ENCODE measurements at places on chromosomes 1 and 21.

DNA sequence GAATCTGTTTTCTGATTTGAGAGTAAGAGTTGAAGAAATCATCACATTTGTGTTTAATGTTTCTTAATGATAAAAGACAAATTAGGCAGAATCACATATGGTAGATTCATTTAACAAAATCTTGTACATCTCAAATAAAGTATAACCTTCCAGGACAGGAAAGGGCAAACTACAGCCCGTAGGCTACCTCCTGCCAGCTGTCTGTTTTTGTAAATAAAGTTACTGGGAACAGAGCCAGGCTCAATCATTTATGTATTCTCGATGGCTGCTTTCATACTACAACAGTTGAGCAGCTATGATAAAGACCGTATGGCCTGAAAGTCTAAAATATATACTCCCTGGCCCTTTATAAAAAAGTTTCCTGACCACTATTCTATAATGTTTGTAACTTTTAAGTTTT is 204.1 kb downstream of the COL24A1 start:
- DNase-seq = no peak

DNA sequence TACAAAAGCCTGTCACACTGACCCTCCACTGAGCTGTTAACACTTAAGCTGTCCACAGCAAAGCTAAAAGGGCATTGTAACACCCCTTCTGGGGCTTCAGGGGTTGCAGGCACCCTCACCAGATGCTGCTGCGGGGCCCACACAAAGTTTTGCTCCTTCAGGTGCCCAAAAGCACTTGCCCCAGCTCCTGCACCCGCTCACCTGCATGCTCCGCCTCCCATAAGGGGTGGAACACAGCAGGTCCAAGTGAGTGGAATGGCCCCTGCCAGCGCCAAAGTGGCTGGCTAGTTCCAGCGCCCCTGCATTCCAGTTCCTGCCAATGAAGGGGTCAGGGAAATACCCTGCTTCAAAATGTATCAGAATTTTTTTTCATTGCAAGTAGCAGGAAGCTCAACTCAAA is 7.3 kb upstream of the RBP7 start:
- DNase-seq = no peak

- no peak for DNase-seq
These were observed 293.7 kb downstream of the RGS7 start for GRCh38 chr1:241063276-241063675.

DNA sequence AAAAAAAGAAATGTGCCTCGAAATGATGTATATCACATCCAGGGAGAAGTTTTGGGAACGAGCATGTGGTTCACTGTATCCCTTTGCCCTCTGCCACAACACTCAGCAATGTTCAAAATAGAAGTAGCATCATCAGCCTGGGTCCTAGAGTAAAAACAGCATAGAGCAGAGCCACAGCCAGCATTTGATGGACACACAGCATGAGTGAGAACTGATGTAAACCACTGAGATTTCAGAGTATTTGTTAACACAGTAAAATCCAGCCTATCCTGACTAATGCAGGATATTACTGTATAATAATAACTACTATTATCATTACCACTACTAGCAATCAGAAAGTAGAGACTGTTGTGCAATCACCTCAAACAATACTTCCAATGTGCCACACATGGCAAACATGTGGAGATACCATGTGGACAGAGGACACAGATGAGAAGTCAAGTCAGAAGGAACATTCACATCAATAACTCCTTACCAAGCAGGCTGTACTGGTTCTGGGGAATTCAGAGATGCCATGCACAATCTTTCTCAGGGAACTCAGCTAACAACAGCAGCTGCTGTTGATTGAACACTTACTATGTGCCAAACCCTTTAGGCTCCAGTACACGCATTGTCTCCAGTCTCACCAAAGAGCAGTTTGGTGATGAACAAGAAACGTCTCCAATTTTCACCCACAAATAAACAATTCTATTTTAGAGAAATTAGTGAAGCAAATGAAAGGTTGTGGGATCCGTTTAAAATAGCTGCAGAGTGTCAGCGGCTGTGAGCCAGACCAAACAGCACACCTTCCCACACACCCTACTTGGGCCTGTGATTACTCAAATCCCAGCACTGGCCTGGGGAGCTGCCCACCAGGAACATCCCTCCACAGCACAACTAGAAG is 16.6 kb upstream of the GFI1 start:
- DNase-seq = no peak

DNA sequence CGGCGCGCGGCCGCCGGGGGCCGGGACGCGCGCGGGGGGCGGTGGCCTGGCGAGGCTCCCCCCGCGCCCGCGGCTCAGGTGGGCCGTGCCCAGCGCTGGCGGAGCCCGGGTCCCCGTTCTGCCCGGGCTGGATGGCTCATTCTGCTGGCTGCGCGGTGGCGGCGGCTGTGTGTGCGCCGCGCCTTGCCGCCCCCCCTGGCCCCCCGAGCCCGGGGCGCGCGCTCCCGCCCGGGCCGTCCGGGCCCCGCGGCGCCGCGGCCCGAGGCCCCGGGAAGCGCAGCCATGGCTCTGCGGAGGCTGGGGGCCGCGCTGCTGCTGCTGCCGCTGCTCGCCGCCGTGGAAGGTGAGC is at the start of gene EPHB2:
Gene EPHB2, plus strand, starts transcription at position 139 of the 349 bp plus-strand sequence. Its CDS starts 144 bp downstream, at position 283.
- no peak for DNase-seq

GRCh38 chr1:110593902-110594301 is 12.3 kb downstream of the KCNA2 start:
- no peak for DNase-seq

DNA sequence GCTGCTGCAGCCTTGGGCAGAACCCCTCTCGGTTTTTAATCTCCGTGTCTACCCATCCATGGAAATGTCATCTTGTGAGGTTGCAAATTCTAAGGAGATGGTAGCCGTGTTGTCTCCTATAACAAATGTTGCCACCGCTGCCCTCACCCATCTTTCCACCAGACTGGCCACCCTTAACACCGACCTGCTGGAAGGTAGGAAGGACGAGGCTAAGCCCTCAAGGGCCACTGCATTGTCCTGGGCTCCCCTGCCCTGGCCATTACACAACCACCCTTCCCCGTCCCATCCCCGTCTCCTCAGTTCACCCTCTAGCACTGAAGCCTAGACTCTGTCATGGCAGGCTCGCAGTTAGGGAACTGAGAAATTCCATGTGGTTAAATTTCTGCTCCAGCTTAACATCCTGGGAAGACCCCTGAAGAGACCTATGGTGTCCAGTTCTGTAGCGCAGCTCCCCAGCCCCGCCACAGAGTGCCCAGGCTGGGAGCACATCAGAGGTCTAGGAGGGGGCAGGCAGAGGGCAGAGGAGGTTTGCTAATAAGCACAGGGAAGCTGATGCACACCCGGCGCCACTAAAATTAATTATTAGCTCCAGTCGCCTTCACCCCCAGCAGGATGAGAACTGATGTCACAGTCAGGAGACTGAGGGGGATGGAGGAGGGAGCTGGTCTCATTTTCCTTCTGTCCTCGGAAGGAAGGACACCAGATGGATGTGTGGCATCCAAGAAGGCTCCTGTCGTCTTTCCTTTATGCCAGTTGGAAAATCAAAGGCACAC is 38.3 kb downstream of the STUM start:
- DNase-seq = no peak

- no peak for DNase-seq
These were observed 107.0 kb downstream of the RHOU start for GRCh38 chr1:228842094-228842775.

DNA sequence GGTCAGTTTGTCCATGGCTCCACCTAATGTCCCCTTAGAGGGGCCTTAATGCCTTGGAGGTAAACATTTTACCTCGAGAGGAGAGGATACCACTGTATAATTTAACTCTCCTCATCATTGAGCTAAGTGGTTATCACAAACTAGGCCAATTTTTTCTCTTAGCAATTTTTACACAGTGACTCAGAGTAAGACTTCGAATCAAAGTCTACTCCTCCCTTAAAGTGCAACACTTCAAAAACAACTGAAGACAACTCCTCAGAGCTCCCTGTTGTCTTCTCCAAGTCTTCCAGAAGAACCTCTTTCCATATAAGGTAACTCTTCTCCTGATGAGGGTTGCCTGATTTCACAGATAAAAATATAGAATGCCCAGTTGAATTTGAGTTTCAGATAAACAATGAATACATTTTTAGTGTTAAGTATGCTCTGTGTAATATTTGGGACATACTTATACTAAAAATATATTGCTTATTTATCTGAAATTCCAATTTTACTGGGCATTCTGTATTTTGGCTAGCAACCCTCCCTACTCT is 4.9 kb upstream of the PTGFRN start:
- no peak for DNase-seq

DNA sequence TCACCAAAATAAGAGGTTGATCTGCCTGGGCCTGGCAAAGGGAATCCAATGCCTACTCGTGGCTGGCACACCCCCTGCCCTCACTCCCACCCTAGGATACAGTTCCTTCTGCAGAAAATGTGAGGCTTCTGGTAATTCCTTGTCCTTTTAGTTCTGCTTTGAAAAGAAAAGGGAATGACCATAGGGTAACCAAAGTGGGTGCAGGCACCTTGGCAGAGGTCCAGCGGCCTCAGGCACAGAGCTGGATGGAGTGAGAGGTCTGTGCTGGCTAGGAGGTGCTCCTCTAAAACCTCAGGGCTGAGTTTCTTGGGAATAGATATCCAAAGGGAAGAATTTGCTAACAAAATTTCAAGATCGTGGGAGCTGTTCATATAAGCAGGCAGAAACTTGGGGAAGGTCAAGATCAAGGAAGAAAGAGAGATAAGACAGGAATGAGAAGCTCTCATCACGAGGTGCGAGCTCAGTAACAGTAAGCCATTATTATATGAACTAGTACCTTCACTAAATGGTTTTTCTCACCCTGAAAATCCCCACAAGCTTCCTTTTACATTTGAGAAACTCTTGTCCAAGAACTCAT is 293.1 kb upstream of the LYPLAL1 start:
- DNase-seq = no peak

- no peak for DNase-seq
These were observed 17.3 kb downstream of the NOC2L start for GRCh38 chr1:941588-942383.

GRCh38 chr1:22323846-22324504 is 127.7 kb upstream of the ZBTB40 start:
- no peak for DNase-seq

GRCh38 chr1:183840140-183840539 is 35.2 kb downstream of the RGL1 start:
- no peak for DNase-seq

DNA sequence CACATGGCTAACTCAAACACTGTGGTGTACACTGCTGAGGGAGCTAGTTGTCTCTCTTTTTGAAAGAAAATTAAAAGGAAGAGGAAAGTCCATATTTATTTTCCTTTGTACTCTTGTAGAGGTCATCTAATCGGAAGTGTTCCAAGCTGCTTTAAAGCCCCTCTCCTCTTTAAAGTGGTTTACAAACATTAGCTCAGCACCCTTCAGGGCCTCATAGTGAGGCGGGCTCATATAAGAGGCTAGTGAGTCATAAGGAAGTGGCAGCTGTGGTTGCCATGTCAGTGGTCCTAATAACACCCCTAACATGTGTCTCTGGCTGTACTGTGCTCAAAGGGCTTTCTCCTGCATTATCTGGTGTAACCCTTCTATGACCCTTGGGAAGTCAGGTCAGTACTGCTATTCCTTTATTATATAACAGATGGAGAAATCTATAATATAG is 104.4 kb upstream of the SERBP1 start:
- DNase-seq = no peak

DNA sequence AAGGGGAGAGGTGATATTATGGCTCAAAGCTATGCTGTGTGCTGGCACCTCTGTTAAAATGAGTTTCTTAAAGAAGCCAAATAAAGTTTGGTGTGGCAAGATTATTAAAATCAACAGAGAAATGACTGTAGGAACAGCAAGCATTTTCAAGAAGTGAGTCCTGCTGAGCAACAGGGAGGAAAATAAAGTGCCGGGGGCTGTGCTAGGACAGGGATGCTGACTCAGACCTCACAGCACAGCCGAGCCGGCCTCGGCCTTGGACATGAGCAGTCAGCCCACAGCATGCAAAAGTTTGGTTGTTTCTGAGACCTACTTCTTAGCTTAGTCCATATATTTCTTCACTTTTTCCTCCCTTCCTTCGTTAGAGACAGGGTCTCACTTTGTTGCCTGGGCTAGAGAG is 19.2 kb downstream of the CNIH3 start:
- no peak for DNase-seq

DNA sequence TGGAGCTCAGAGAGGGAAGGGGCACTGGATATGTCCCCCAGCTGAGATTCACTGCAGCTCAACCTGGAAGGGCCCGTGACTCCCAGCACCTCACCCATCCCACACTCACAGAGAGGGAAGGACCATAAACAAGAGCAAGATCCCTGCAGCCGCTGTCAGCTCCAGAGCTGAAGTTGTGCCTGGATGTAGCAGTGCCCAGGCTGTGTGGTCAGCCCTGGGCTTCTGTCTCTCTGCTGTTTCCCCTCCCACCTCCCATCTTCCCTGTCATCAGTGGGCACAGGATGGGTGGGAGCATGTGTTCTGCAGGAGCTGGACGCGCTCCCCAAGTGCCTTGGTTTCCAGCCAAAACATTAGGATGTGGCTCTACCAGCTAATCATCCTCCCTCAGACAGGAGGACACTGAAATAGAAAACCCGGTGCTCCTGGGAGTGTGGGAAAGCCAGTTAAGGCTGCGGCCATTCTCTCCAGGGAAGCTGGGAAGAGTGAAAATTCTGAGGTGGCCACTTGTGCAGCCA is 282.7 kb downstream of the NPHP4 start:
- no peak for DNase-seq

DNA sequence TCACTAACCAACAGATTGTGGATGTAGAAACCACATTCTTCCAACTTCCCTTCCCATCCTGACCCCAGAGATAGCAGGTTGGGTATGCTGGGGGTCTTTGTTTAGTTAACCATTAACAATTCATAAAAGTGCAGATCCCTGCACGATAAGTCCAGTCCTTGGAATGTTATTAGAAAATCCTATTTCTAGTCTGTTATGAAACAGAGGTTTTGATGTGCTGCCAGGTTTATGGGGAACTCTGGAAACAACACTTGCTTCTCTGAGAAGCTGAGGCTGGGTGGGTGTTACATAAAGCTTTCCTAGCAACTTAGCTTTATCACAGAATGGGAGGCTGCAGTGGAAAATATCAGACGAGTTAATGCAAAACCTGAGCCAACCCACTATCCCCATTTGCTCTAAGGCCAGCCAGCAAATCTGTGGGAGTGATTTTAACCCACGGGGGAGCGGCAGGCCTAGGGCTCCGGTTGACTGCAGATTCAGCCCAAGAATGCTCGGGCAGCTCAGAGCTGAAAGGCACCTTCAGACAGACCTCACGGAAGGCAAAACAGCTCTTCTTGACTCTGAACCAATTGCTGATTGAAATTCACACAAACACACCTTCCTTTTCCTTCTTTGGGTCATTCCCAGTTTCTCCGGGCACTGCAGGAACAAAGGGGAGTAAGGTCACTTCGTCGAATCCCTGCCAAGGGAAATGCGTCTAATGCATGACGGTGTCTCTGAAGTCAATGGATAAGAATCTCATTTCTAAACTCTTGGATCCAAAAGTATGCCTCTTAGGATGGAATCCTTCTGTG is 111.7 kb upstream of the IRF2BP2 start:
- no peak for DNase-seq

Data from stimulated activated CD8-positive, alpha-beta memory T cell treated with anti-CD3 and anti-CD28 coated beads, Interleukin-4, amount 100 ng/mL, for 1 hour (primary cell).